NCI-H1105 (cell line): ENCODE measurements at places on chromosomes 3 and 15.

DNA sequence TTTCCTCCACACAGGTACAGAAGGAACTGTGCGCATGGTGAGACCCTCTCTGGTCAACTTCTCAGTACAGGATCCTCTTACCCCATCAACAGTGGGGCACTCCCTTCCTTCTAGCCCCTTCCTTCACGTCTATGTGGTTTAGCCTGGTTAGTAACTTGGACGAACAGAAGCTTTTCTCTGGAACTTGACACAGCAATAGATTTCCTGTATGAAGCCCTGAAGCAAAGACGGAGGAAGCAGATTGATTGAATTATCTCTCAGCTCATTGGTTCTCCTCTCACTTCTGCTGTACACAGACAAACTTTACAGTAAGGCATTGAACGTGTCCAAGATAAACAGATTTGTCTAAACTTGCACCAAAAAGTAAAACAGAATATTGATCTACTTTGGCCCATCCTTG, at the start of gene CD200R1:
Gene CD200R1 (minus strand): TSS at position 210 of the 400 bp plus-strand sequence. CDS start 246 bp downstream, outside the sequence.
- DNase-seq: no peak

GRCh38 chr15:81225161-81225671, 28.5 kb downstream of the IL16 start:
- no peak for DNase-seq

DNA sequence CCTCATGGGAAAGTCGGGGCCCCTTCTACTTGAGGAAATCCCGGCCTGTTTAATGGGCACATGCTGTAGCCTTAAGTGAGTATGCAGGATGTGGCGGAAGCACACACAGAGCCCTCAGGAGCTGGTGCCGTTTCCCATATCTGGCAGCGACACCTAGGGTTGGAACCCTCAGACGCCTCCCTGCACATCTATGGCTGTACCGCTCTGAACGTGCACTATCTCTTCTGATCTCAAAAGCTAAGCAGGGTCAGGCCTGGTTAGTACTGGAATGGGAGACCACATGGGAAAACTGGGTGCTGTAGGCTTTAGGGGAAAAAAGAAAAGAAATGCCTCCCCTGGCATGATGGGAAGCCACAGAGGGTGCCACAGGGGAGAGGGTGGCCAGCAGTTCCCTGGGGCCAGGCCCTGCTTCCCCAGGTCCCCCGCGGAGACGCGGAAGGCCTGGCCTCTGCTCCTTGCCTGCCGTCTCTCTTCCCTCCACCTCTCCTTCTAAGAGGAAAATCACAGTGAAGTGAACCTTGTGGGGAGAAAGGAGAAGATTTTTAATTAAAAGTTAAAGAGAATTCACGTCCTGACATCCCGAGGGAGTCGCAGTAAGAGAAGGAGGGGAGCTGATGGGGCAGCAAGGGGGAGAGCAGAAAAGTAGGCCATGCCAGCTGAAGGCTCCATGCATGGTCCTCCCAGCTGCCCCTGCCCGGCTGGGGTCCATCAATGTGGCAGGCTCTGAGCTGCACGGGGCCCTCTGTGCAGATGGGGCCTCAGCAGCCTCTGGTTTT, 60.5 kb upstream of the TMEM115 start:
- no peak for DNase-seq

DNA sequence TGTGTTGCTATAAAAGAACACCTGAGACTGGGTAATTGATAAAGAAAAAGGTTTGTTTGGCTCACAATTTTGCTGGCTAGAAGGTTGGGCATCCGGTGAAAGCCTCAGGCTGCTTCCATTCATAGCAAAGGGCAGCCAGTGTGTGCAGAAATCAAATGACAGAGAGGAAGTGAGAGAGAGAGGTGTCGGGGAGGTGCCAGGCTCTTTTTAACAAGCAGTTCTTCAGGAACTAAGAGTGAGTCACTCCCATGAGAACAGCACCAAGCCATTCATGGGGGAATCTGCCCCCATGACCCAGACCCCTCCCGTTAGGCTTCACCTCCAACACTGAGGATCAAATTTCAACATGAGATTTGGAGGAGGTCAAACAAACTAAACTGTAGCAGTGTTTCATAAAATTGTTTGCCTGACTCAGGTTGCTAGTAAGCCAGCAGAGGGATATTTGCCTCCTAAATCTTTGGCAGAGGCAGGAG, 4.5 kb upstream of the PARP15 start:
- DNase-seq: no peak

GRCh38 chr3:38003371-38003816, 12.8 kb downstream of the VILL start:
- DNase-seq: no peak

GRCh38 chr3:110767838-110768237, 303.8 kb upstream of the NECTIN3 start:
- no peak for DNase-seq

- no peak for DNase-seq
Observed at GRCh38 chr3:147409143-147410115, at the start of gene ZIC1. ZIC1 (plus strand) TSS chr3:147409365; CDS start chr3:147410113, 748 bp downstream.

GRCh38 chr3:81788044-81788443, 26.6 kb upstream of the GBE1 start:
- no peak for DNase-seq

GRCh38 chr3:55127565-55127964, 199.7 kb upstream of the LRTM1 start:
- no peak for DNase-seq

- DNase-seq: no peak
Observed at GRCh38 chr15:33067456-33067855, 127.1 kb downstream of the FMN1 start.

DNA sequence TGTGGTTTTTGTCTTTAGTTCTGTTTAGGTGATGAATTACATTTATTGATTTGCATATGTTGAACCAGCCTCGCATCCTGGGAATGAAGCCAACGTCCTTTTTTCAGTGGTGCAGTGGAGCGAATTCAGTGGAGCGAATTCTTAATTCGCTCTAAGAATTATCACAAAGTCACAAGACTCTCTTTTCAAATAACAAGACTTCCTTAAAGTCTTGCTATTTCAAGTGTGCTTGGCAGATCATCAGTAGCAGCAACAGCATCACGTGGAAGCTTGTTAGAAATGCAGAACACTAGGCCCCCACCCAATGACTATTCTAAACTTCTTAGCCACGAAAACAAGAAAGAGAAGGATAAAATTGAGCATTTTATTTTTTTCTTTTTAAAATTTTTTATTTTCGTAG, 58.1 kb upstream of the CD200R1L start:
- DNase-seq: no peak

DNA sequence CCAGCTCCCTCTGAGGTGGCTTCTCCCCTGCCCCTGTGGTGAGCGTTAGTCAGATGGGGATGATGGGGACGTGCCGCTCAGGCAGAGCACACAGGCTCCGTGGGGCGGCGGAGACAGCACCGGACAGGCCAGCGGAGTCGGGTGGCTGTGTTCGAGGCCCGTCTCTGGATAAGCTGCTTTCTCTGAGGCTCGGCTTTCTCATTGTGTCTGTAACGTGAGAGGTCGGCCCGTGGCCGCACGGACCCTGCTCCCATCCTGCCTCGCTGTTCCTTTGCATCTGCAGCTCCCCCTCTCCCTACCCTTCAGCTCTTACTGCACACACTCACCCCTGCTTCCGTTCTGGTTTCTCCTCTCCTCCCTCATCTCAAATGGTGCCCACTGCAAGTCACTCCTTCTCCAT, 62.5 kb downstream of the FAM43A start:
- no peak for DNase-seq

GRCh38 chr3:106827515-106828213, 549.6 kb upstream of the CCDC54 start:
- no peak for DNase-seq

DNA sequence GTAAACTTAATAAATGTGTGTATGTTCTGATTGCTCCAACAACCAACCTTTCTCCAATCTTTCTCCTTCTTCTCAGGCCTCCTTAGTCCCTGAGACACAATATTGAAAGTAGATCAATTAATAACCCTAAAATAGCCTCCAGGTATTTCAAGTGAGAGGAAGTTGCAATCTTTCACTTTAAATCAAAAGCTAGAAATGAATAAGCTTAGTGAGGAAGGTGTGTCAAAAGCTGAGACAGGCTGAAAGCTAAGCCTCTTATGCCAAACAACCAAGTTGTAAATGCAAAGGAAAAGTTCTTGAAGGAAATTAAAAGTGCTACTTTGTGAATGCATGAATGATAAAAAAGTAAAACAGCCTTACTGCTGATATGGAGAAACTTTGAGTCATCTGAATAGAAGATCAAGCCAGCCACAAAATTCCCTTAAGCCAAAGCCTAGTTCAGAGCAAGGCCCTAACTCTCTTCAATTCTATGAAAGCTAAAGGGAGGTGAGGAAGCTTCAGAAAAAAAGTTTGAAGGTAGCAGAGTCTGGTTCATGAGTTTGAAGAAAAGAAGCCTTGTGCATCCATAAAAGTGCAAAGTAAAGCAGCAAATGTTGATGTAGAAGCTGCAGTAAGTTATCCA, 38.6 kb downstream of the CCDC80 start:
- no peak for DNase-seq

DNA sequence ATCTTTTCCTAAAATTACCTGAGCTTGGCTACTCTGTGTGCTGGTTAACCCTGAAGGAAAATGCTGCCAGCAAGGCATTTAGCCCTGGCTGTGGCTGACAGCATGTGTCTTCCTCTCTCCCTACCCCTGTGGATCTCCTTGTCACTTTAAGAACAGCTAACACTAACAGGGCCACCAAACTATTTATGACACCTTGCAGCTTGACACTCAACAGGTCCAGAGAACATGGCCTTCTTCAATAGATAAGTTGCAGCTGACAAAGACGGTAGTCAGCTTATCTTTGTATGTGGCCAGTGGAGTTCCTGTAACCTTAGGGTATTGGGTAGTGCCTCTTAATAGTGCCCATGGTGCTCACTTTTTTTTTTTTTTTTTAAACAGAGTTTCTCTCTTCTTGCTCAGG, 32.0 kb upstream of the COPB2 start:
- DNase-seq: no peak

GRCh38 chr3:46477756-46478155, 13.1 kb upstream of the LTF start:
- DNase-seq: no peak

DNA sequence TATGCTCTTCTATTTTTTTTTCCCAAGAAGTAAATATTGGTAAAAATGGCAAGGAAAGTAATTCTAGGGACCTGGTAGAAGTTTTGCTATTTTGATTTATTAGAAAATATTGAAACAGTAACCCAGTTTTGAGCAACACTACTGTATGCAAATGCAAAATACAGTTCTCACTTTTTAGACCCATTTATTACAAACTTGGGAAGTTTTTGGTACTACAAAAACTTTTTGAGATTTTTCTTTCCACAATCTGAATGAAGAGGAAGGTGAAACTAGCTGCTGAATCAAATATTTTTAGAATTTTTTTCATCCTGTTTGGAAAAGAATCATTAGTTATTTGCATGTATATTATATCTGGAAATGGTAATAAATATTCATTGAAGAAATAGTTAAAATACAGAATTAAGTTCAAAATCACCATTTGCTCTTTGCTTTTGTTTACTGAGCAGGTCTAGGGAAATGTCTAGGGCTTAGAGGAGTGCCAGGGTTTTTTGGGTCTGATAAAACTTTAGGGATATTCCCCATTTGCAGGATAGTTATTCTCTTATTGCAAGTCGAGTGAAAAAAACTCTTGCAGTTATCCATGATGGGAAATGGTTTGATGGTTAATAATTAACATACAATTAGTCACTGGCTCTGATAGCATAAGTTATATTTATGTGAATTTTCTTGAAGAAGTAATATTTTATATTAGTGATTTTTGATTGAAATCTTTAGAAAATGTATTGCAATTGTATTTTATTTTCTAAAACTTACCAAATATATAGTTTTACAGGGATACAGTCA, 47.0 kb downstream of the TCF12 start:
- no peak for DNase-seq

DNA sequence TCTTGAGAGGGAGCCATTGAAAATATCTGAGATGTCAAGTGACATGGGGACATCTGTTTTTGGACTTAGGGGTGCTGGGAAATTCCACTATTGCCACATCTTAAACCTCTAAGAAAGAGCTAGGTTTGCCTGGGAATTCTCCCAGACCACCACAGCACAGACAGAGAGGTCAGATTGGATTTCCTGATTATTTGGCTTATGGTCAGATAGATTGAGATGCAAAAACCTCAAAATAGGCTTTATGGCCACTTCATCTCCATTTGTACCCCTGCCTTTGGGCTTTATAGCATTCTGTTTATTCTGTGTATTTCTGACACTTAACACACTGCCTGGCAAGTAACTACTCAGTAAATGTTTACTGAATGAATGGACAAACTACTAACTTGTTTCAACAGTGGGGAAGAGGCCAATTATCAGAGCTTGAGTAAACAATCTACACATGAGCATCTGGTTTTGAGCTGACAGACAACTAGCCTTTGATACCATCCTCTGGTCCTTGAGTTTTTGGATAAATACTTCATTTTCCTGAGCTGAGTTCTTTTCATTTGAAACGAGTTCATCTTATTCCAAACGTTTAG, 81.8 kb downstream of the TP63 start:
- peak; percentile 95 for DNase-seq

DNA sequence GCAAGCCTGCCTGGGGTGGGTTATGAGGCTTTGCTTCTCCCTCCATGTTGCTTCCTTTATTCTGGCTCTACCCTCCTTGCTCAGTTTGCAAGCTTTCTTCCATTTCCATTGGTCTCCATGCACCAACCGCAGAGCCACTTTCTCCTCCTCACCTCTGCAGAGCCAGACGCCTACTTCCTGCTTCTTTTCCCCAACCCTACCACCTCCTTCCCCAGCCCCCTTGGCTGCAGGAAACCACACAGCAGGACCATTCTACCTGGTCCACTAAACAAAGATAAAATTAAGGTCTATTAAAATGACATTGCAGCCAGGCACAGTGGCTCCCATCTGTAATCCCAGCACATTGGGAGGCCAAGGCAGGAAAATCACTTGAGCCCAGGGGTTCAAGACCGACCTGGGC, 10.0 kb upstream of the CAV3 start:
- no peak for DNase-seq

DNA sequence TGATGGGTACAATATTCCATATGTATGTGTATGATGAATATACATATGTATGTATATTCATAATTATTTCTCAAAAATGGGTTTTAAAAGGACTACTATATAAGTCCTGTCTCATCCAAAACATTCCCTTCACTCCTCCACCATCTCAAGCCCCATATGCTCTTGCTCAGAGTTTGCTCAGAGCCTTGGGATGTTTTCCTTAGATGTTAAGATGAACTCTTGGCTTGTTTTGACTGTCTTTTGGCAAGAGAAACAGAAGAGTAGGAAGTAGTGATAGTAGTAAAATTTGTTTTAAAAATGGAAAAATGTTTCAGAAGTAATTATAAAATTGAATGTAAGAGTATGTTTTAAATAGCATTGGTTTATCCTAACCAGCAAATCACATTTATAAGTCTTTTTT, 6.2 kb upstream of the EPHA3 start:
- no peak for DNase-seq

DNA sequence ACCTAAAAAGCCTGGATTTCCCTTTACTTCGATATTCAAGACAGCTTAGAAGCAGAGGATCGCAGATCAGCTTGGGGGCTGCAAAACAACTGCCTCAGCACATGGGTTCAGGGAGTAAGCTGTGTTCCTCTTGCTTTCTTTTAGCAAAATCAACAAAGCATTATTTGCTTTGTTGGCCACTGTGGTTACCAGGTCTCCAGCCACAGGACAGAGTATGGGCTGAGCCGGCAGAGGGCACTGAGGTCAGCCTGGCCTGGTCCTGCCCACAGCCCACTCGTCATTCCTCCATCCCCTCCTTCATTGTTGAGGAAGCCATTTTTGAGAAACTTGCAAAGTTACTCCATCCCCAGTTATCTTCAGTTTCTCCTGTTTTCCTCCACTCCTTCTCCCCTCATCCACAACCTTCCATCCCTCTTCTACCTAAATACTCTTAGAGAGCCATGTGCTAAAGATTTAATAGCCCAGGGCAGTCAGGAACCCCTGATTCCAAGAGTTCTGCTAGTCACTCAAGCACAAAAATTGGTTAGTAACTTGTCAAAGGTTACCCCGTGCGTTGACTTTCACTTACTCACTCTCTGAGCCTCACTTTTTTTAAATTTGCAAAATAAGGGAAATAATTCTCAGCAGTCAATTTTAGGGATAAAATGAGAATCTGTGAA, 60.0 kb upstream of the HES1 start:
- DNase-seq: no peak
